Inflammatory macrophage treated with lipopolysaccharide for 1 hour (primary cell): ENCODE measurements at places on chromosomes 1 and 21.
A peak's percentile ranks its signal among the peaks of the same experiment; 100 is the strongest.

- DNase-seq, result no peak
Measured at GRCh38 chr1:212974711-212975110, 24.4 kb downstream of the VASH2 start.

- DNase-seq, result peak; percentile 71
Measured at GRCh38 chr1:100536031-100536430, 1.9 kb upstream of the GPR88 start.

DNA sequence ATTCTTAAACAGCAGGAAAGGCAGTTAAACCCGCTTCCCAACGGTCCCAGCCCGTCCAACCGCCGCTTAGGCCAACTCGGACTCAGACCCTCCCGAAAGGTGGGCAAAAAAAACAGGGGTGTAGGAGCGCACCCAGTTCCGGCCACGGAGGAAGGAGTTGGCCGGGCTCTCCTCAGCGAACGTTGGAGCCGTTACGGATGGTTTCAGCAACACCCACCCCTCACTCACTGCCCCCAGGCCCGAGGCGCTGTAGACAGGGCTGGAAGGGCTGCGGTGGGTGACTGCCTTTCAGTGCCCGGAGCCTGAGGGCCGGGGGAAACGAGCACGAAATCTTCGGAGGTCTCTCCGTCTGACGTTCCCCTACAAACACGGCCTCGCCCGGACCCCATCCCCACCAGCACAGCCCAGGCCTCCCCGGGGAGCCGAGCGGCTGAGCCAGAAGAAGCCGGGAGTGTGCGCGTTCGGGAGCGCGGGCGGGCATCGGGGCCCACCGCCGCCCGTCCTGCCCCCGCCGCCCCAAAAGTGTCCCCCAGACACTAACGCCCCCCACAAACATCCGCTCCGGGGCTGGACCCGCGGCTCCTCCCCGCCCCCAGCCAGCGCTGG is 1.3 kb downstream of the KDM5B start:
- no peak for DNase-seq

DNA sequence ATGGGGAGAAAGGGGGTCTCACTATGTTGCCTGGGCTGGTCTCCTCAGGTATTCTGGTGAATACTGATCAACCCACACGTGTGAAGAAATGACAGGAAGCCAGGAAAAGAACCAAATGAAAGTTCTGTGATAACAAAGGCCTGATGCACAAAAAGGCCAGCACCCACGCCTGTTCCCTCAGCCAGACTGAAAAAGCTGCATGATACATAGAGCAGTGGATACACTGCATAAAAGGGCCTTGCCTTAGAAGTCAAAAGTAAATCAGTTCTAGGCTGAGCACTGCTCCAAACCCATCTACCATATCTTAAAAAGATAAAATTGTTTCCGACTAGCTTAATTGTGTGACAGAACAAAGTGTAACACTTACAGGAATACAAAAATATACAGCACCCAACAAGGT is 36.9 kb upstream of the PSMG1 start:
- no peak for DNase-seq

DNA sequence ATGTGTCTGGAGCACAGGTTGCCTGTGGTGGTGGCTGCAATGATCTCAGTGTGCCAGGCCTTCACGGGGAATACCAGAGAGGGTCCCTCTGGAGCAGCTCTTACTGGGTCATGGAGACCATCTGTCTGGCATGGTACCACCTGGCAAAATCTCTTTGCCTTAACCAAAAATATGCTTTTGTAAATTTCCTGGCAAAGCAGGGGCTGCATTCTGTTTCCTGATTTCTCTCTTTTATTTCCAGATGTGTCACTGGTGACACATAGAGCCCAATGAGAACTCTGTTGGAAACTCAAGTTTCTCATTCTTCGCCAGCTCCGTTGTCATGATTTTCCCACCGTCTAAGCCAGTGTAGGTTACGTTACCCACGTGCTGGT is 136.5 kb downstream of the FGGY start:
- no peak for DNase-seq

DNA sequence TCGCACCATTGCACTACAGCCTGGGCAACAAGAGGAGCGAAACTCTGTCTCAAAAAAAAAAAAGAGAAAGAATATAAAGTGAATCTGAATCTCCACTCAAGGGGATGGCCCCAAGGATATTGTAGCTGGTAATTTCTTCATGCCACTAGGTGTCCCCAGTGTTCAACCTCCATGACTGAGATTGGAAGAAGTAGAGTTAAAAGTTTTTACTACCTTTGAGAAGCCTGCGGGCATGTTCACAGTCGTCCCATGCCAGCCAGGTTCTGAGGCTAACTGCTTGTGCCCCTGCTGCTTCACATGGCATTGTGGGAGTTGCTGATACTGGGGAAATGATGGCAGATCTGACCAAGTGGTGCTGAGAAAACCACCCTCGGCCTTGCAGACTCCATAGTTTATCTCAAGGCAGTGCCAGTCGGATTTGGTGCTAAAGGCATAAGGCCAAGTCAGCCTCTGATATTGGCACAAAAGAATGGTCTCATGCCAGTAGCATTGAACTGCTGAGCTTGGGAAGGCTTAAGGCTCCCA is 10.8 kb upstream of the SHISA4 start:
- DNase-seq, result peak; percentile 16

- DNase-seq, result peak; percentile 22
Measured at GRCh38 chr1:17405898-17406759, 33.3 kb downstream of the RCC2 start.

- DNase-seq, result no peak
Measured at GRCh38 chr1:183138301-183138700, 47.8 kb upstream of the LAMC2 start.

DNA sequence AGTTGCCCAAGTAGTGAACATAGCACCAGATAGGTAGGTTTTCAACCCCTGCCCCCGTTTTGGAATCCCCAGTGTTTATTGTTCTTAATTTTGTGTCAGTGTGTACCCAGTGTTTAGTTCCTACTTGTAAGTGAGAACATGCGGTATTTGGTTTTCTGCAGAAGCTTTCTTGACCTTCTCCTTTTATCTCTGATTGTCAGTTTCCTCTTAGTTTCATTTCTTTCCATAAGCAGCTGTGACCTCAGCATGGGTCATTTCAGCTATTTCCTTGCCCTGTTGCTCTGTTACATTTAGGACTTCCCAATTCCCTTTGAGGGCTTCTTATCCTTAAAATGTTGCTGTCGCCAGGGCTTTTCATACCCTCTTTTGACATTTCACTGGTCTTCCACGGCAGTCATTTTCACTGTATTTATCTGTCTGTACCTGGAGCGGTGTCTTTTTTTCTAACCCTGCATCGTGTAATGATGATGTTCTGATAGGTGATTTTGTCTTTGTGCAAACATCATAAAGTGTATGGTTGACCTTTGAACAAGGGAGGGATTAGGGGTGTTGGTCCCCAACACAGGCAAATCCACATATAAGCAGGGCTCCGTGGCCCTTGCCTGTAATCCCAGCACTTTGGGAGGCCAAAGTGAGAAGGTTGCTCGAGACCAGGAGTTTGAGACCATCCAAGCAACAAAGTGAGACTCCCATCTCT is 15.0 kb downstream of the ITSN1 start:
- peak; percentile 67 for DNase-seq

DNA sequence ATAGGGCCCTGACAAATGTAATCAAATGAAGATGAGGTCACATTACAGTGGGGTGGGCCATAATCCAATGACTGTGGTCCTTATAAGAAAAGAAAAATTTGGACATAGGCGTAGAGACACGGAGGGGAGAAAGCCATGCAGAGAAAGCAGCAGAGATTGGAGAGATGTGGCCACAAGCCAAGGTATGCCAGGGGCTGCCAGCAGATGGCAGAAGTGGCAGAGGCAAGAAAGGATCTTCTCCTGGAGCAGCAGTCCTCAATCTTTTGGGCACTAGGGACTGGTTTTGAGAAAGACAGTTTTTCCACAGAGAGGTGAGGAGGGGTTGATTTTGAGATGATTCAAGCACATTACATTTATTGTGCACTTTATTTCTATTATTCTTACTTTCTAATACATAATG is 355.1 kb downstream of the NPHP4 start:
- peak; percentile 14 for DNase-seq

GRCh38 chr1:43300378-43301094 is at the start of gene TIE1:
Gene TIE1 (plus strand): TSS chr1:43300982. CDS start chr1:43301072, 90 bp downstream.
- no peak for DNase-seq

GRCh38 chr1:19942088-19942487 is 18.7 kb upstream of the PLA2G2E start:
- peak; percentile 2 for DNase-seq

DNA sequence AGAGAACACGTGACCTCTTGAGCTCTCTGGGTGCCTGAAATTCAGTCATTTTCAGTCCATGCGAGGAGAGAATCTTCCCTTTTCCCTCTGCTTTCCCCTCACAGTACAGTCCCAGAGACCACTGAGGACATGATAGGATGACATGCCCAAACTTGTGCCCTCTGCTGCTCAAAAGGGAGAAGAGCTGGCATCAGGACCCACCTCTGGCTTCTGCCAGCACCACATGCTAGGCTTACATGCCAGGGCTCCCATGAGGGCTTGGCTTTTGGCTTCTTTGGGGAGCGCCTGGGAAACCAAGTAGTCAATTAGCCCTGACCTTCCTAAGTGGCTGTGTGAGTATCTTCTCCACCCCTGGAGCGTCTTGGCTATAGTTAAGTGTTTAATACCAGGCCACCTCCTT is 13.8 kb upstream of the KCNQ4 start:
- no peak for DNase-seq

GRCh38 chr21:46456750-46457149 is 1.9 kb upstream of the DIP2A start:
- no peak for DNase-seq

DNA sequence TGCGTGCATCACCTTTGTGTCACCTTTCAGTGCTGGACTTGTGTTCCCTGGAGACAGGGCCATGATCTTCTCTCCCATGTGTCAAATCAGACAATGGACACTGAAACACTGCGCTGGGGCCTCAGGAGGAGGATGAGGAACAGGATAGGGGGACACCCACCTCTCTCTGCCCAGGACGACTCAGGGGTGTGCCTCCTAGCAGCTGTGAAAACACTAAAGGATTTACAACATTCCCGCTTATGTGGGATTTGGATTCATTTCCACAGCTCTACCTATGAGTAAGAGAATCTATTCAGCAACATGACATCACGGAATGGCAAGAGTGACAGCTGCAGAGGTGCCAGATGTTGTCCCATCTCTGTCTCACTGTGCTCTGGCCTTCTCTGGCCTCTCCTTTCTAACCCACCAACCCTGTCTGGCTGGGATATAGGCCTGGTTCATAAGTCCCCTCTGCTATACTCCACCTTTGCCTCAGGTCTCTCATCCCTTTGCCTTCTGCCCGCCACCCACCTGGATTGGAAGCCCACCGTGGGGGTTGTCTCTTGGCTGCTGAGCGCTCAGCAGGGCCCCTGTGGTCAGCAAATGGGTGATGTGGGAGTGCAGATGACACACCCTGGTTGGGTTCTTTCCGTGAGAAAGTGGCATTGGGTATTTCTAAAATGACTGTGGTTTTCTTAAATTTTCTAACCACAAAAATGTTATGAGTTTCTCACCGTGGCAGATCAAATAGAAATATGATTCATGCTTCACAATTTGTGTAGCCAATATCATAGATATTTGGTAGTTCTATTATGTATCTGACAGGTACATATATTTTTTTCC is 47.1 kb upstream of the TLR5 start:
- no peak for DNase-seq

DNA sequence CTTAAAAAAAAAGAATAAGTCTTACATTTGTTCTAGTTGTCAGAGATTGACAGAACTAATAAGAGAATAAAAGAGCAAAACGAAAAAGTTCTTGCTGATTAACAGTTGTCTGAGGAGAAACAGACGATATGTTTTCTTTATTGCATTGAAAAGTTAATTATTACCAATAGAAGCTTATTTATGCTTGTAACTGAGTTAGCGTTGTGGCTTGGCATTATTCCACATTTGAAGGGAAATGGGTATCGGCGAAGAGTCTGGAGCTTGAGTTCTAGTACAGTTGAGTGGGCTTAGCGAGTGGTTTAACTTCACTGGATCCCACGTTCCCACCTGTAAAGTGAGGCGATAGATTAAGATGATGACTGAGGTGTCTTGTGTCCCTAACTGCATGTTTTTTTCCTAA is 109.0 kb downstream of the SDCCAG8 start:
- DNase-seq, result no peak

- no peak for DNase-seq
Measured at GRCh38 chr1:102897557-102897956, 210.8 kb downstream of the COL11A1 start.

DNA sequence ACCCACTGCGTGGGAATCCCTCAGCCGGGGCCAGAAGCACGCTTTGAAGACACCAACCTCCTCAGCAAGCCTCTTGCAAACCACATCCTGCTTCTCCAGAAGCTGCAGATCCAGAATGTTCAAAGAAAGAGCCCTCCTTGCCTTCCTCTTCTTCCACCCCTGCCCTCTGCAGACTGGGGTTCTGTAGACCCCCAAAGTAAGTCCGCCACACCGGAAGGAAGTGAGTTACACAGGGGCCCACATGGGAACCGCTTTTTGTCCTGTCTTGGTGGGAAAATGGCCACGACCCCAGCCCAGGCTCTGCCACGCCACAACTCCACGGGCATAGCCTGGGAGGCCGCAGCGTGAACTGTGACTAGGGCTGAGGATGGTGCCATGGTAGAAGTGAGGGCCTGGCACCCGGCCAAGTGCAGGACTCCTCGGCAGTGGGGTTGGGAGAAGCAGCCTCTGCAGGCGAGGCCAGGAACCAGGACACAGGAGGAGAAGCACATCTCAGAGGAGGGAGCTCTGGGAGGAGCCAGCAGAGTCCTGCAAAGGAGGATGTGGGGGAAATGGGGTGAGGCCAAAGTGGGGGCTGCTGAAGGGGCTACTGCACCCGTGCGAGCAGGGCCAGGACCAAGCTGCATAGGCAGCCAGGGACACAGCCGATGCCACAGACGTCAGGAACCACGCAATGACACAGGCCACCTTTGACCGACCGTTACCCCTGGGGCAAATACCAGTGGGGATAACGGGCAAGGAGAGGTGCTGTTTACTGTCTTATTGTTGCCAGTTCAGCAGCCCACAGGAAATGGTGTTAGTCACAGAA is 30.9 kb downstream of the PDE9A start:
- DNase-seq, result no peak

DNA sequence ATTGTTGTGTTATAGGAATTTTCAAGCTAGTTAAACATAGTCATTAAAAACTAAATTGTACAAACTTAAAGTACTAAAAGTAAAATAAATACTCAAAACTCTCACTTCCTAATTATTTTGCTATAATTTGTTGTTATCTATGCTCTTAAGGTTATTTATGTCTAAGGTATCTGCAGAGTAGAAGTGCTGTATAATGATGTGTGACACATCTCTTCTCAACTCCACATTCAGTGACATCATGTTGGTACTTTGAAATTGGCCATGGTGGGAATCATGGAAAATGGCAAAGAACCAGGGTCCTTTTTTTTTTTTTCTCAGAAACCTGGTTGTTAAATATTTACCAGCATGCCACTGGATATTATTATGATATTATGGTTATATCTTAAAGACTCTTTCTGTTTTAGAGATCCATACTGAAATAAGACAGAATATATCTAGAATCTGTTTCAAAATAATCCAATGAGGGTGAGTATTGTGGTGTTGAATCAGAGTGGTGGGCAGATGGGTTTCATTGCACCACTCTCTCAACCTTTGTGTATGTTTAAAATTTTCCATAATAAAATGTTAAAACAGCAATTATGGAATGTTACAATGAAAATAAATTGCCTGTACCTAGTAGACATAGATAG is 22.4 kb downstream of the LRRC8B start:
- DNase-seq, result no peak

GRCh38 chr1:14926818-14927575 is 226.6 kb upstream of the TMEM51 start:
- DNase-seq, result no peak

GRCh38 chr1:3244025-3244926 is 175.3 kb downstream of the PRDM16 start:
- DNase-seq, result no peak
